ENCODE measurements at places on chromosomes 3 and 15.

- no peak for DNase-seq
Observed at GRCh38 chr3:118713502-118714207, 321.0 kb downstream of the IGSF11 start.

GRCh38 chr3:117875887-117876286 lies 1158.8 kb downstream of the IGSF11 start:
- DNase-seq = no peak

- no peak for DNase-seq
Observed at GRCh38 chr3:157931517-157931916, 174.7 kb downstream of the SHOX2 start.

DNA sequence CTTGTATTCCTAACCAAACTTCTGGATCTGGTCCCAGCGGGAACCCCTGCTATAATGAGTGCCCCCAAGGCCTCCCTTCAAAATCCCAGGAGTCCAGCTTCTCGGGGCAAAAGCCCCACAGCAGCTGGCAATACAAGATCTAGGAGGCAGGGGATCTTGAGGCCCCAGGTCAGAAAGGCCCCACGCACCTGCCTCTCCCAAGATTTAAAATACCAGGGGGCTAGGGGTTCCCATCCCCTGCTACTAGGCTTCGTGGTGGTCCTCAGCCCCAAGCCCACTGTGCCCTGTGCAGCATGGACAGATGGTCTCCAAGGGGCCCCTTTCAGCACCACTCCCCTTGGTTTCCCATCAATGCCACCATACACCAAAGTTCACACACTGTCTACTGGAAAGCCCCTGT lies 15.8 kb upstream of the CYP11A1 start:
- no peak for DNase-seq

DNA sequence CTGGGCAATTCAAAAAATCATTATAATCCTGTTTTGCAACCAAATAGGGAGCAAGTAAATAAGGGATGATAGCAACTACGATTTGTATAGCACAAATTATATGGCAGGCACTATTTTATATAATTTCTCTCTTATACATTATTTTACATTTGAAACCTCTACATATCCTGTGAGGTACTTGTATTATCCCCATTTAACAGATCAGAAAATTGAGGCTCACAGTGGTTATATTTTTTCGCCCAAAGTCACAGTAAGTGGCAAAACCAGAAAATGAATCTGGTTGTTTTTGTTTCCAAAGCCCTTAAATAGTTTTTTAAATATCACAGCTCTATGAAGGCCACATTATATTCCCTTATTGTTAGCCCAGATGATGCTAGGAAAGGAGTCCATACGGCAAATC lies 74.3 kb downstream of the MLH1 start:
- no peak for DNase-seq

Measured in vagina (tissue), 2 donors.